ENCODE measurements at places on chromosomes 3 and 15.
A peak's percentile ranks its signal among the peaks of the same experiment; 100 is the strongest.

- no peak for DNase-seq
Measured at GRCh38 chr3:98778383-98778782, 15.2 kb downstream of the ST3GAL6 start.

GRCh38 chr15:60000824-60001609 lies 3.1 kb upstream of the FOXB1 start:
- peak; percentile 46 for DNase-seq

DNA sequence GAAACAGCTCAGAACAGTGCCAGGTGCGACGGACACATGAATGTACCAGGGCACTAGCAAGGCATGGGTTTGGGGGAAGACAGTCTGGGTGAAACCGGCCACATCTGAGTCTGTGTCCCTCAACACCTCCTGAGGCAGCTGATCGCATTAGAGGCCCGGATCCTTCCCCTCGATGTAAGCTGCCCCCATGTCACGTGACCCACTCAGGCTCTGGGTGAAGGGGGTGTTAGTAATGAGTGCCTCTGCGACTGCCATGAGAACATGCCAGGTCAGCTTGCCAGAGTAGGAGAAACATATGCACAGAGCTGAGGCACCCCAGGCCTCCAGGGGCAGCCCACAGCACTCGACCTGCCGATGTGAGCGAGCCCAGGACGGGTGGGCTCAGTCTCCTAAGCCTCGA lies 29.7 kb downstream of the PRR23E start:
- no peak for DNase-seq

DNA sequence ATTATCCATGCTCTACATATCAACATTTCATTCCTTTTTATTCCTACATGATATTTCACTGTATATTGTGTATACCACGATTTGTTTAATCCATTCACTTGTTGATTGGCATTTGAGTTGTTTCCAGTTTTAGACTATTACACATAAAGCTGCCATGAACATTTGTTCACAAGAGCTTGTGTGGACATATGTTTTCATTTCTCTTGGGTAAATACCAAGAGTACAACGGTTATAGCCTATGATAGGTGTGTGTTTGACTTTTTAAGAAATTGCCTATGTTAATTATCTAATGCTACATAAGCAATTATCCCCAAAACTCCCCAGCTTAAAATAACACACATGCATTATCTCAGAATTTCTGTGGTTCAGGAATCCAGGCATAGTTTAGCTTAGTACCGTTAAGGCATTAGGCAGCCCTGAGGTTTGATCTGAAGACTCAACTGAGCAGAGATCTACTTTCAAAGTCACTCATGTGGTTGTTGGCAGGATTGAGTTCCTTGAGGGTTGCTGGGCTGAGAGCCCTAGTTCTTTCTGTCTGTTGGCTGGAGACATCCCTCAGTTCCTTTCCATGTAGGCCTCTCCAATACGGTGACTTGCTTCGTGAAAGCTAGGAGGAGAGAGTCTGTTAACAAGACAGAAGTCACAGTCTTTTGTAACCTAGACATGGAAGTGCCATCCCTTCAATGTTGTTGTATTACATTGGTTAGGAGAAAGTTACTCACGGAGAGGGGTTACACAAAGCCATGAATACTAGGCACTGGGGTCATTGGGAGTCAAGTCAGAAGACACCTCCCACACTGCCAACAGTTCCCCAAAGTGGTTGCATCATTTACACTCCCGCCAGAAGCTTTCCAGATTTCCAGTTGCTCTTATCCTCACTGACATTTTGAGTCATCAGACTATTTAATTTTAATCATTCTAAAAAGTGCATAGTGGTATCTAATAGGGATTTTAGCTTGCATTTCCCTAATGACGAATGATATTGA lies 21.0 kb upstream of the PCSK6 start:
- no peak for DNase-seq

DNA sequence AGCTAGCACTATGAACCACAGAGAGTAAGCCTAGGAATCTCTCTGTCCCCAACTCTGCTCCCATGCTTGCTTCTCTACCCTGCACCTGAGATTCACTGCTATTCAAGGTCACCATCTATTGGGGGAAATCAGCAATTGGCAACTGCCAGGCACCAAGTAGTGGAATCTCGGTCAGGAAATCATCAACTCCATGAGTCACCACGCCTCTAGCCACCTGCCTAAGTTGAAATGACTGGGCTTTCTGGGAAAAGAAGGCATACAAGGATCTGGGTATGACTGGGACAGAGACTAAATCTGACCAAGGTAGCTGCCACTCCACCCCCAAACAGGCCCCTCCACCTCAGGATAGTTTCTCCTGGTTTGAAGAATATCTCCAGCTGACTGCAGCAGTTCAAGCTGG lies 464.1 kb upstream of the CBLB start:
- no peak for DNase-seq

GRCh38 chr15:77675806-77676415 lies 43.2 kb upstream of the LINGO1 start:
- DNase-seq: no peak

DNA sequence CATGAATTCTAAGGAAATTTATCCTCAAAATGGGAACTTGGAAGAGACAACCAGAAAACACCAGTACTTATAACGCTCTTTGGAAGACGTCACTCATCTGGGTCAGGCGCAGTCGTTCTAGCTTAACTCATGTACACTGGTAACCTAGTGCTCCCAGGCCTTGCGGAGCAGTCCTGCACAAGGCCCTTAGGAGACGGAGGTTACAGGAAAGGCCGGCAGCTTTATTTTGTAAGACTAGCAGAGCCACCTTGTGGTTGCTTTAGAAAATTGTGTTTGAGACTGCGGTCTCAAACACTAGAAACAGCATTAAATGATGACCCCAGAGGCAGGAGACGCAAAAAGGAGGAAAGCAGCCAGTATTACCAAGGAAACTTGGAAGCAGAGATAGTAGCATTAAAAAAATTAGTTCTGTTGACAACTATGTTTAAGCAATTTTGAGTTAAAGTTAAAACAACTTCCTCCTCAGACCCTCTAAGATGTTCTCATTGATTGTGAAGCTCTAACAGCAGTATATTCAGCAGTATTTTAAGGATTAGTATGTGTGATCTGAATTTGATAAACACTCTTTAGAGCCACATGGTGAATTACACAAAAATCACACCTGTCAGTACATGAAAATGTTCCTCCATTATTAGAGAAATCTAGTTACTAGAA lies 141.9 kb upstream of the C2CD4B start:
- DNase-seq: peak; percentile 89

DNA sequence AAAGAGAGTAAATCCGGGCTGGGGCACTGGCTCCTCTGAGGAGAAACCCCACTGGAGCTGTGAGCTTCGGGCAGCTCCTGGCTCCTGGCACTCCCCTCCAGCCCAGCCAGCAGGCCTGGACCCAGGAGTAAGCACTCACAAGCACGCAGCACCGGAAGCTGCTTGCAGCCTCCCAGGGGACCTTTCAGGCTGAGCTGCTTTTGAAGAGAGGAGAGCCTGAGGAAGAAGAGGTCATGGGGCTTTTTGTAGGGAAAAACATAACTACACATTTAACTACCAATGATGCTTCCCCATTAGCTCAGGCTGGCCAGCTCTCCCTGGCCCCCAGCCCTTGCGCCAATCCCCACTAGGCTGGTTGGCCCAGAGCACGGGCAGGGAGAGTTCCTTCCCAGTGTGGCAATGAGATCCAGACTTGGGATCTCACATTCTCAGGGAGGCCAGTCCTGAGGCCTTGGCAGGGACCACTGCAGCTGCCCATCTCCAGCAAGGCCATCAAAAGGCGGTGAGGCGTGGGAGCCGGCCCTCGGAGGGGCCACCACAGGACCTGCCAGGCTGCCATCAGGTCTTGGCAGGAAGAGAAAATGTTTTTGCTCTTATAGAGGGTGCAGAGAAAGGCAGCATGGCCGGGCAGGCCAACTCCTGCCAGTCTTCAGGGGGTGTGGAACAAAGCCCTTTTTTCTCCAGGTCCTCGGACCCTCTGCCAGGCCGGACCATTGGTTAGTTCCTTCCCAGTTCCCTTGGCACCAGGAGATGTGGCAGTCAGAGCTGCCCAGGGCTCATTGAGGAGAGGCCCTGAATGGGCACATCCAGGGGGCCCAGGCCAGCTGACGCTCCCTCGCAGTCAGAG lies 41.5 kb upstream of the MFGE8 start:
- peak; percentile 13 for DNase-seq

GRCh38 chr3:23550402-23550801 lies 255.4 kb upstream of the UBE2E1 start:
- DNase-seq: no peak

DNA sequence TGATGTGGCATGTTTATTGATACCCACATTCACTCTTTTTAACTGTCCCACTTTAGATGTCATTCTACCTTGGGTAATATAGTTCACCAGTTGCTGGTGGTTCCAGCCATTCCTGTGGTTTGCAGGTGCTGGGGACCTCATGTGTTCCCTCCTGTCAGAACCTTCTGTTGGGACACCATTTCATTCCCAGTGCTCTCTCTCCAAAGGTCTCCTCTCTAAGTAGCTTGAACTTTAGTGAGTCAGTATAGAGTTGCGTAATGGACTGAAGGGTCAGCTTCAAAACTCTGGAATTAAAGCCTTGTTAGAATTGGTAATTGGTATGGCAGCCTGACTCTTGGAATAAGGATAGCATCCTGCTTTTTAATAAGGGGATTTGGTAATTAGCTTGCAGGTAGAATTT lies 108.5 kb downstream of the PLCL2 start:
- DNase-seq: no peak

DNA sequence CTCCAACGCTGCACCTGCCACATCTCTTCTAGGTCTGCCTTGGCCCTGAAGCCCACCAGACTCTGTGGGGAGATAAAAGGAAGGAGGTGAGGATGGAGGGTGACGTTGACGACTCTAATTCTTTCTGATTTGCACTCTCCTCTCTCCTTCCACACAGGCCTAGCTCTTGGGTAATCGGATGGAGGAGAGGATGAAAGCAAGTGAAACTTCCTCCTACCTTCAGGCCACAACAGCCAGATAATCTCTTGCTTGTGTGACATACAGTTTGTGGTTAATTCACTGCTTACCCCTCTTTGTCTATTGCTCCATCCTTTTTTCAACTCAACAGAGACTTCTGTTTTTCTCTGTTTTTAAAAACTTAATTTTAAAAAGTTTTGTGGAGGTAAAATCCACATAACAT lies 208.1 kb downstream of the SV2B start:
- DNase-seq: no peak

DNA sequence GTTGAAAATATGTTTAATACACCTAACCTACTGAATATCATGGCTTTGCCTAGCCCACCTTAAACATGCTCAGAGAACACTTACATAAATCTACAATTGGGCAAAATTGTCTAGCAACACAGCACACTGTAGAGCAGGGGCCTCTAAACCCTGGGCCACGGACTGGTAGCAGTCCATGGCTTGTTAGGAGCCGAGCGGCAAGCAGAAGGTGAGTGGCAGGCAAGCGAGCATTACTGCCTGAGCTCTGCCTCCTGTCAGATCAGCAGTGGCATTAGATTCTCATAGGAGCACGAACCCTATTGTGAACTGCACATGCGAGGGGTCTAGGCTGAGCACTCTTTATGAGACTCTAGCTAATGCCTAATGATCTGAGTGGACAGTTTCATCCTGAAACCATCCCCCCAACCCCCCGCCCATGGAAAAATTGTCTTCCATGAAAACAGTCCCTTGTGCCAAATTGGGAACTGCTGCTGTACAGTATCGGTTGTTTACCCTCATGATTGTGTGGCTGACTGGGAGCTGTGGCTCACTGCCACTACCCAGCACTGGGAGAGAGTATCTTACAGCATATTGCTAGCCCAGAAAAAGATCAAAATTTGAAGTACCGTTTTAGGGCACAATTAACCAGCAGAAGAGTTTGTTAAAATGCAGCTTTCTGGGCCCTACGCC lies 26.1 kb downstream of the CMSS1 start:
- DNase-seq: peak; percentile 41

DNA sequence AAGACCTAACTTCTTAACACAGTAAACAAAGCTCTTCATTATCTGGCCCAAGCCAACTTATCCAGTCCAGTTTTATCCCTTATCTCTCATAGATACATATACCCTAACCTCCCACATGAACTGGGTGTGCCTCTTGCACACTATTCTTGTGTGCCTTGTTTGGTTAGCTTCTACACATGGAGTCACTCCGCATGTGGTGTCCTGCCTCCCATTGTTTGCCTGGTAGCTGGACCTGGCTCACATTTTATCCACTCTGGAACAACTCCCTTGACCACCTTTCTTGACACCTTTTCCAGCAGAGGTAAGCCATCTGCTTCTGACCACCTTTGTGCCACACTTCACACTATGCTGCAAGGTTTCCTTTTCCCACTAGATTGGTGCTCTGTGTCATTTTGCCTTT lies 15.2 kb downstream of the TIPARP start:
- DNase-seq: peak; percentile 73

GRCh38 chr3:71850654-71851053 lies 65.7 kb upstream of the PROK2 start:
- no peak for DNase-seq

GRCh38 chr3:164007765-164008164 lies 1070.5 kb downstream of the SI start:
- peak; percentile 37 for DNase-seq

- DNase-seq: peak; percentile 98
Measured at GRCh38 chr3:120850381-120851295, 57.4 kb upstream of the STXBP5L start.

GRCh38 chr3:194995922-194996321 lies 275.0 kb downstream of the XXYLT1 start:
- DNase-seq: no peak

DNA sequence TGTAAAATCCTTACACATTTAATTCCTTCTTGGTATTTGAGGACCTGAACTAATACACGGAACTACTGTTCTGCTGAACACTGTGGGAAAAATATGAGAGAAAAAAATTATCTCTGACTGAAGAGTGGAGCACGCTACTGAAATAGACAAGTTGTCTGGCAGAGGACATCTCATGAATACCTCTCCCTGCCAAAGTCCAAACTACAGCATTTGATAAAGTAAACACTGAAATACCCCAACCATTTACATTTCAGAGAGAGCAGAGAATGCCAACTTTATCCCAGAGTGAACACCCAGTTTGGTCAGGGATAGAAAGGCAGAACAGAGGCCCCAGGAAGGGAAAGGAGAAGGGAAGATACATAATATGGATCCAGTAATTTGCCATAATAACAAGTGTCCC lies 920.7 kb downstream of the SQOR start:
- DNase-seq: no peak

DNA sequence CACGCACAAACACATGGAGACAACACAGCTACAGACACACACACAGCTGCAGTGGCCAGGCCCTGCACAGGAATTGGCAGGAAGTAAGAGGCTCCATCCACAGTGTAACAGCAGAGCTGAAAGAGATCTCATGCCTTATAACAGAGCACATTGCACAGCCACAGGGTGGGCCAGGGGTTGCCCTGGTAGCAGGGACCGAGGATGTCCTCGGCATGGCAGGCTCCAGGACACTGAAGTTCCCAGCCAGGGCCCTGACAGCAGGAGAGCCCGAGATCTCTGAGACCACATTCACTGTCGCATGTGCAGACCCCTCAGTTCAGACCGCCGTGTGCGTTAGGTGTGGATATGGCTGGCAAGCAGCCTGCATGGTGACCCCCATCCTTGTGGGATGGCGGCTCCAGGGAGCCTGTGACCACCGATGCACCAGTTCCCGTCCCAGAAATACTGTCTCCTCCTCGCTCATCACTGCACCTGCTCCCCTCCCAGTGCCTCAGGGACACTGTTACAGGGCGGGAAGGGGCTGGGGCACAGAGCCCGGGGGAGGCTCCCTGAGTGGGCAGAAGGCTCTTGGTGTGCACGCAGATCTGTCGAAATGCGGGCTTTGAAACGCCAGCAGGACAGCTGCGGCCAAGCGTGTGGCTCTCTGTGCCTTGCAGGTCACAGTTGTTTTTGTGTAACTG lies 1.5 kb upstream of the OCA2 start:
- no peak for DNase-seq

Measured in NCI-H69 (cell line).